NCI-H446 treated with DMSO at 0.1 percent for 48 hours (cell line): ENCODE measurements at places on chromosomes 1 and 21.

- DNase-seq = no peak
Measured at GRCh38 chr1:7298749-7299151, 472.3 kb upstream of the VAMP3 start.

DNA sequence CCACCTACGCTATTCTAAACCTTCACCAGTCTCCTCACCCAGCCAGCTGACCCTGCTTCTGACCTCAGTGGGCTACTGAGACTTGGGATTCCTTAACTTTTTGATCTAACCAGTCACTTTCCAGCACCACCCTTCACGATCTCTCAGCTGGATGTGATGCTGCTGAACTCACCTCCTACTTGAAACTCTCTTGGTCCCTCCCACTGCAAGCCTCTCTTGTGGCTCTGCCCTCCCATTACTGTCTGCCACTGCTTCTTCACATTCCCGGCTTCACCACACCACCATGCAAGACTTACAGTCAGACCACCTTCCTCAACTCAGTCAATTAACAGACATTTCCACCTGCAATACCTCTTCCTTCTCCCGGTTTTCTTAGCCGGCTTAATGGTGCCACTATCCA, 6.3 kb downstream of the TAF5L start:
- no peak for DNase-seq

- no peak for DNase-seq
Measured at GRCh38 chr1:109768335-109768650, 4.6 kb upstream of the EPS8L3 start.

- DNase-seq = no peak
Measured at GRCh38 chr1:51612447-51612961, 4.4 kb upstream of the OSBPL9 start.

- peak; percentile 40 for DNase-seq
Measured at GRCh38 chr1:24216276-24217074, 29.4 kb upstream of the IFNLR1 start.

GRCh38 chr1:31776032-31776431, 11.9 kb upstream of the ADGRB2 start:
- no peak for DNase-seq

DNA sequence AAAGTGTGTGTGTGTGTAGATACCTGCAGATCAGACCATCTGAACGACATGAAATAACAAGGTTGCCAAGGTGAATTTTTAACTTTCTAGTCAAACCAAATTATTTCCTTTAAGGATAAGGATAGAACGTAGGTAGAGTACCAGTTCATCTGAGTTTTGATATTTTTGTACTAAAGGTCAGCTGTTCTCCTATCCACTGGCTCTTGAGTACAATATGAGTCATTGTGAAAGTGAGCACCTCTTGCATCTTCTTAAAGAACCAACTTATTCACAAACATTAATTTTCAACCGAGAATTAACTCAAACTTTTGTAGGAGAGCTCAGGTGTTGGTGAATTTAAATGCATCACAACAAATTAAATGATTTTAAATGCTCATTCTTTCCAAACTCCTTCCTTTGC, 71.5 kb downstream of the IFI44 start:
- no peak for DNase-seq

- no peak for DNase-seq
Measured at GRCh38 chr1:21650400-21650799, 18.8 kb downstream of the RAP1GAP start.
